ENCODE measurements at places on chromosomes 5 and 9.

- no peak for DNase-seq
These were observed 62.5 kb downstream of the NFIB start for GRCh38 chr9:14251154-14252071.

GRCh38 chr5:55445791-55446190 lies 89.0 kb downstream of the PLPP1 start:
- DNase-seq = no peak

- no peak for DNase-seq
These were observed 39.3 kb upstream of the ANKRD33B start for GRCh38 chr5:10524376-10525123.

- DNase-seq = peak; percentile 90
These were observed 23.4 kb upstream of the ZBTB43 start for GRCh38 chr9:126781186-126782052.

GRCh38 chr9:86176468-86176867 lies 77.1 kb upstream of the GOLM1 start:
- no peak for DNase-seq

DNA sequence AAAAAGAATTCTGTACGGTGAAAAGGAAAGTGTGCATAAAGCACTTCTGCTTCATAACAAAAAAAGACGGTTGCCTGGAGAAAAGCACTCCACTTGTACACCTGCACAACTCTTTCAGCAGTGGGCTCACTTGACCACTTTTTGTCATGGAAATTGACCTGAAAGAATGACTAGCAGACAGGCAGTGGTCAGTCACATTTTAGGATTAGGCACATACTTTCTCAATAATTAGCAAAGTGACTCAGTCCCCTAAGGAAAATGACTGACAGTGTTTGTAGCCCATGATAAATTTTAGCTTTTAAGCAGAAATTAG lies 169.3 kb downstream of the FANCC start:
- DNase-seq = no peak

GRCh38 chr9:94300470-94301301 lies 27.8 kb downstream of the NUTM2F start:
- DNase-seq = no peak

GRCh38 chr5:28808967-28809810 lies 1770.8 kb upstream of the CDH9 start:
- no peak for DNase-seq

DNA sequence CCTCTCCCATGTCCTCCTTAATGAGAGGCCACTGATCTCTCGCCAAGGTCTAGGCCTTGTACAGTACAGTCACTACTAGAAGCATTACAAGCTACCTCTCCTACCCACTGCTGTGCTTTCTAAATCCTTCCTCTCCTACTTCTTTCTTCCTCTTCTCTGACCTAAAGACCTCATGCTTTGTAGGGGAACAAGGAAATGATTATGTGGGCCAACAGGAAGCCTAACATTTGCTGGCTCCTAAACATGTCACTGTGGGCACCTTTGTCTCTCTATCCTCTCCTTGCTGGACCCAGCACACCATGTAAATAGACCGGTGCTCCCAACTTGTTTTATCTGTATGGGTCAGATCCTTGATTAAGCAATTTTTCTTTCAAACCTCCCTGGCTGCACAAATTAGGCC lies 16.7 kb downstream of the SLC28A3 start:
- DNase-seq = no peak

DNA sequence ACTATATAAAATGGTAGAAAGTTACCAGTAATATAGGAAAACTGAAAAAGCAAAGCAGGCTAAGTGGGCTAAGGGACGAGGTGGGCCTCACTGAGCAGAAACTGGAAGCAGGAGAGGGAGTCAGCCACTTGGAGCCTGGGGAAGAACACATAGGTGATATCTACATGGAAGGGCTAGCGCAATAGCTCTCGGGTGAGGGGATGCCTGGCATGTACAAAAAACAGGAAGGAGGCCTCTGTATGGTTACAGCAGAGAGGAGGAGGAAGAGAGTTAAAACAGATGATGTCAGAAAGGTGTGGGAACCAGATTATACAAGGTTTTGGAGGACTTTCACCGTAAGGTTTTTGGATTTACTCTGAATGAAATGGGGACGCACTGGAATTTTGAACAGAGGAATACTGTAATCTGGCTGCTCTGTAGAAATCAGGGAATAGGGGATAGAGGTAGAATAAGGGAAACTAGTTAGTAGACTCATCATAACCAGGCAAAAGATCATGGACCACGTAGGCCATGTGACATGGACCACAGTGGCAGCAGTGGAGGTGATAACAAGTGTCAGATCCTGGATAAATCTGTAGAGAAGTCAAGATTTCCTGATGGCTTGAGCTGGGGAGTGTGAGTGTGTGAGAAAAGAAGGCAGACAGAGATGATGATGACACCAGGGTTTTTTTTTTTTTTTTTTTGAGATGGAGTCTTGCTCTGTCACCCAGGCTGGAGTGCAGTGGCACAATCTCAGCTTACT lies 52.5 kb downstream of the FNBP1 start:
- no peak for DNase-seq

DNA sequence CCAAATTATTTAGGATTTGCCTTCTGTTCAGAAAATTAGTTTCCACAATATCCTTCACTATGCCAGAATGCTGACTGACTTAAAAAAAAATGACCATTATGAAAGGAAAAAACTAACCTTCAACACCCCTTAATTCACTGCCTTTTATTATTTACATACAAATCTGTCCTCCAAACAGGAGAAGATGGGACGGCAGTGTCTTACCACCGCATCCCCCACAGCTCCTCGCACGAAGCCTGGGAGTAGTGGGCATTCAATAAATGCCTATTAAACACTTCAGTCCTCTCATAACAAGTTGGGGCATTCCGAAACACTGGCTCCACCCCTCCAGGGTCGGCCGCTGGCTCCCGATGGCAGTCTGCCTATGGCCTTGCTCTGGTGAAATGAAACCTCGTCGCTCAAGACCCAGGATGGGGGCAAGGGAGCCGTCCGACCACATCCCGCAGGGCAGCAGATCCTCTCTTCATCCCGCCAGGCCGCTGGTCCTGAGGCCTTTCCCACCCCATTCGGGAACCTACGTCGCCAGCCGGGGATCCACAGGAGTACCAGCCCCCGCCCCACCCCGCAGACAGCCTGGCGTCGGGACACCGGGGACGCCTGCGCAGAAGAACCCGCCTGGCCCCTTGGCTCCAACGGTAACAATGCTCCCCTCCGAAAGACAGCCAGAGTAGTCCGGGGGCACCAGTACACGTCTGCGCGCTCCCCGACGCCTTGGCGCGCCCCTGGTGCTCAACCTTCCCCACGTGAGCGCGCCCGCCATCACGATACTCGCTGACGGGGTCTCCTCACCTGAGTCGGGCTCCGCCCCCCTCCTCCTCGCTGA lies 613 bp downstream of the ZBTB5 start:
- peak; percentile 13 for DNase-seq

- DNase-seq = no peak
These were observed 11.0 kb upstream of the FAM120AOS start for GRCh38 chr9:93464395-93464794.

DNA sequence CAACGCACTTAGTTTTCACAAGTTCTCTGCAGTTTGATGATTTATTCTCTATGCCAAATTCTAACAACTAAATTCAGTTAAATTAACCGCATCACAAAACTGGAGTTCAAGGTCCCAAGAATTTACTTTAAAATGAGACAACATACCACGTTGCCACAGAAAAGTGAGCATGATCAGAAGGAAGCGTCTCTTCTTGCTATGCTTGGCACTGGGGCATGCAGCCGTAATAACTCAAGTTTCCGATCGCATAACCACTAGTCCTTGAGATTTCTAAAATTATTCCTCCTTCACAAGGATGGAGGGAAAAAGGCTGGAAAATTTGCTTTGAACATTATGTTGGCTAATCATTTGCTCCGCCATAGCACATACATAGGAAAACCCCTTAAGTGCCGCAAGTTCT lies 13.9 kb downstream of the NFIB start:
- DNase-seq = no peak

- no peak for DNase-seq
These were observed 181.0 kb upstream of the NFIL3 start for GRCh38 chr9:91604451-91605179.

DNA sequence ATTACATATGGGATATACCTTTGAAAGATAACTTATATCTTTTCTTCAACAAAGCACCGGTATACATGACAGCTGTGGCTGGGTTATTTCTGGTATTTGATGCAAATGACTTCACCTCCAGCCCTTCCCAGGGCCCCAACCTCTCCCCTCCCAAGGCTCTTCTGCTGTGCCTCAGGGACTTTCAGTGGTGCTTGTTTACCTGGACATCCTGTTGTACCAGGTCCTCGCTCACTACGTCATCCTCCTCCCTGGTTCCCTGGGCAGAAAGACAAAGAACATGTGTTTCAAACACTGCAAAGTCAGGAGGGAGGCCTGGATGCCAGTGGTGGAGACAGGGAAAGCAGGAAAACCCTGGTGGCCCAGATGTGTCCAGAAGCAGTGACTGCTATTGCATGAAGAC lies 23.4 kb downstream of the ANXA6 start:
- DNase-seq = no peak

- DNase-seq = no peak
These were observed 50.2 kb upstream of the GALNT10 start for GRCh38 chr5:154140381-154140780.

DNA sequence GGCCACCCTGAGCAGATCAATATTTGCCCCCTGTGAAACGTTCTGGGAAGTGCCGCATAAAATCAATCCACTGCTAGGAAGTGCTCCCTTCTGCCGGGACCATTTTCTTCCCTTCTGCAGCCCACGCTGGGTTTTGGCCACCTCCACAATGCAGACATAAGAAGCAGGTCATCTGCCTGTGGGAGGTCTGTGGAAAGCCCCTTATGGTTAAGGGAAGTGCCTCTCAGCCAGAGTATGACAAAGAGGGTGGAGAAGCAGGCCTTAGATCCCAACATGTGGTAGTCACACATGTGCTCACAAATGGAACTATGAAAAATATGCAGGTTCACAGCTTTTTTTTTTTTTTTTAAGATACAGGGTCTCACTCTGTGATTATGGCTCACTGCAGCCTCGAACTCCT lies 82.8 kb downstream of the SLC1A3 start:
- DNase-seq = no peak

- DNase-seq = no peak
These were observed 44.4 kb downstream of the ACTBL2 start for GRCh38 chr5:57437976-57438805.

DNA sequence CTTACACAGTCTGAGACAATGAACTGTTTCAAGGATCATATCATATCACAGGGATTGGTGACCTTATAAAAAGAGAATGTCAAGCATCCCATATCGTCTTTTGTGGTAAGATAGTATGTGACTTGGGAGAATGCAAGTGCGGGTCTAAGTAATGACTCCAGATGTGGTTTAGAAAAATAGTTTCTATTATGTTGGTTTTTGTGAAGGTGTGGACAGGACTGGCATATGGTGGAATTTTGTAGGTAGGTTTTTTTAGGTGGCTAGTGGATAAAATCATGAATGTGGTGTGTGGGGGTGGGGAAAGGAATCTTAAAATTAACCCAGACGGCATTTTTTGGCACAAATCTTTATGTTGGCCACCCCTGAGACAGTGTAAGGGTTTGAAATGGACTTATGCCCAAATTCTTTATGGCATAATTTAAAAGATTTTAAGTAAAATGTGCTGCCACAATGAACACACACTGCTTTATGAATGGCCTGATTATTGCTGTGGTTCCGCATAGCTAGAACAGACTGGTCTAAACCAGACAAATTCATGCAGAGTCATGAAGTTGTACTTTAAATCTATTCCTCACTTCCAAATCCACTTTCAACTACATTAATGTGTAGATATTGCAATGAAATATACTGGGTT lies 204.8 kb upstream of the HAPLN1 start:
- no peak for DNase-seq

DNA sequence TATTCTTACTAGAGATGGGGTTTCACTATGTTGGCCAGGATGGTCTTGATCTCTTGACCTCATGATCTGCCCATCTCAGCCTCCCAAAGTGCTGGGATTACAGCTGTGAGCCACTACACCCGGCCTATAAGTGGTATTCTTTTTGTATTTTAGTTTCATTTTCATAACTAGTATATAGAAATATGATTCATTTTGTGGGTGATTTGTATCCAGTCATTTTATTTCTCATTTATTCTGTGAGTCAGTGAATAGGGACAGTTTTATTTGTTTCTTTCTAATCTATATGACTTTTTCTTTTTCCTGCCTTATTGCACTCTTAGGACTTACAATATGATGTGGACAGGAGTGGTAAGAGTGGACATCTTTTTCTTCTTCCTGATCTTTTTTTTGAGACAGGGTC lies 112.9 kb downstream of the AOPEP start:
- DNase-seq = no peak

DNA sequence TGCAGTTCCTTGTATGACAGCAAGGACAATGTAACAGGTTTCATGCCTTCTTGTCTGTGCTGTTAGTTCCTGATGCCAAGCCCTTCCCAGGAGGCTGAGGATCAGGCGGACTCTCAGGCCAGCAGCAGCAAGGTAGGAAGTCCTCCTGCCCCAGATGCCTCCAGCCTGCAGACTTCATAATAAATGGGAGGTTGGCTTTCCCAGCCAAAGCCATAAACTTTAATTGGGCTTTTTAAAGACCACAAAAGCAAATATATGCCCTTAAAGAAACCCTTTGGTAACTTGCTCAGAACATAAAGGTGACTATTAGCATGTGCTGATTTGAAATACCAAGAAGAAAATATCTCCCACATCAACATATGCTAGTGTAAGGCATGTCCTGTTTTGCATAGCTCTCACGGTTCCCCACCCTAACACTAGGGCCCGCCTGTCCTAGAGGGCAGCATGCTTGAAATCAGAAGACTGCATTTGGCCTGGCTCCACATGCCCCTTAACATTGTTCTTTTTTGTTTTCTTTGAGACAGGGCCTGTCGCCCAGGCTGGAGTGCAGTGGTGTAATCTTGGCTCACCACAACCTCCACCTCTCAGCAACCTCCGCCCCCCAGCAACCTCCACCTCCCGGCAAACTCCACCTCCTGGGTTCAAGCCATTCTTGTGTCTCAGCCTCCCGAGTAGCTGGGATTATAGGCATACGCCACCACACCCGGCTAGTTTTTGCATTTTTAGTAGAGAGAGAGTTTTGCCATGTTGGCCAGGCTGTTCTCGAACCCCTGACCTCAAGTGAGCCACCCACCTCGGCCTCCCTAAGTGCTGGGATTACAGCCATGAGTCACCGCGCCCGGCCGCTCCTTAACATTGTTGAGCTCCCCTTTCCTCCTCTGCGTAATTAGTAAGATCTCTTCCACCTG lies 44.6 kb upstream of the FCN1 start:
- DNase-seq = no peak

DNA sequence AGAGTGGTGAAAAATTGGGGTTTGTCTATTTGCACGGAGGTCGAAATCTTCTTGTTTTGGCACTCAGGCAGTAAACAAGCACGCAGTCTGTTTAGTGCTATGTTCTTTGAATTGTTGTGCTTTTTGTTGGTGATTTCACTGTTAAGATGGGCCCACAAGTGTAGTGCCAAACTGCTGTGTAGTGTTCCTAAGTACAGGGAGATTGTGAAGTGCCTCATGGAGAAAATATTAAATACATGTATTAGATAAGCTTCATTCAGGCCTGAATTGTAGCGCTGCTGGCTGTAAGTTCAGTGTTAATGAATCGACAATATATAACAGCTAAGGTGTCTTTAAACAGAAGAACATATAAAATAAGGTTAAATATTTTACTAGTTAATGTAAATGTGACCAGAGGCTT lies 17.3 kb downstream of the SREK1 start:
- no peak for DNase-seq

GRCh38 chr5:108472237-108472636 lies 90.3 kb upstream of the FBXL17 start:
- no peak for DNase-seq

GRCh38 chr5:72566746-72567145 lies 59.5 kb upstream of the ZNF366 start:
- DNase-seq = no peak

Data from stimulated activated CD4-positive, alpha-beta T cell treated with anti-CD3 and anti-CD28 coated beads, Interleukin-1b, Interleukin-23, amount 100 ng/mL, for 1 hour (primary cell).